ENCODE measurements at places on chromosomes 16 and 17.

- no peak for DNase-seq
Observed at GRCh38 chr17:156946-157345, 19.6 kb downstream of the SCGB1C2 start.

GRCh38 chr17:68184141-68184571, 63.7 kb upstream of the AMZ2 start:
- no peak for DNase-seq

DNA sequence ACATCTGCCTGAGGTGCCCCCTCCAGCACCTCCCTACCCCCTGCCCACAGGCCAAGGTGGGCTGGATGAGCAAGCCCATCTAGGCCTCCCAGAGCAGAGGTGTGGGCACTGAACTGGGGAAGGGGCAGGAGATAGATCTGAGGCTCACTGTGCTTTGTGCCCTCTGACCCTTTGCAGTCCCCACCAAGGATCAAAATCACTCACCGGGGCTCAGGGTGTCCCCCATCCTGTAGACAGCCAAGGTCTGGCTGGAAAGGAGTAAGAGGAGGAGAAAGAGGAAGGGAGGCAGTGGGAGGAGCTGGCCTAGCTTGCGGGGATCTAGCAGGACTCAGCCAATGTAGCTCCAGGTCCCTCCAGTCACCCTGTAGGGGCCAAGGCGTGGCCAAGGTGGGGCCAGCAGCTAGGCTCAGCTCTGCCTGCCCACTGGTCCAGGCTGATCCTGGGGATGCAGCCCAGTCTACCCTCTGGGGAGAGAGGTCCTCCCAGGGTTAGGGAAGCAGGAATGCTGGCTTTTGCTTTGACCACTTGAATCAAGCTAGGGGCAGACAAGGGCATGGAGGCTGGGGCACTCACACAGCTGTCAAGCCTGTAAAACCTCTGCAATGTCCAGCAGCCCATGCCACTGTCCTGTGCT, 1.8 kb downstream of the SLC12A4 start:
- no peak for DNase-seq

- no peak for DNase-seq
Observed at GRCh38 chr16:30470632-30470995, 1.9 kb upstream of the ITGAL start.

DNA sequence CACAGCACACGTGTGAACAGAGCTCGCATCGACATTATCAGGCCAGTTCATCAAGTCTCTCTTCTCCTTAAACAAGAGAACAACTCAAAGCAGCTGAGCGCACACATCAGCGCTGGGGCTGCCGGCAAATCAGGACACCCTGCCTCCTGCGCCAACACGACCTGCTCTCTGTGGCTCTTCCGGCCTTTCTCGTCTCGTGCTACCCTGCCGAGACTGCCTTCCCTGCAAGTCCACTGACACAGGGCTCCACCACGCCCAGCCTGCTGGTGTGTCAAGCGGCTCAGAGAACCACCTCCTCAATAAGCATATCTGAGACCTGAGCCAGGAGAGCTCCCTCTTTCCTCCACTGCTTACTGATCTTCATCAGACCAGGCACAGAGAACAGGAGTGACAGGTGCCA, 96.9 kb downstream of the ZNF778 start:
- DNase-seq: no peak

DNA sequence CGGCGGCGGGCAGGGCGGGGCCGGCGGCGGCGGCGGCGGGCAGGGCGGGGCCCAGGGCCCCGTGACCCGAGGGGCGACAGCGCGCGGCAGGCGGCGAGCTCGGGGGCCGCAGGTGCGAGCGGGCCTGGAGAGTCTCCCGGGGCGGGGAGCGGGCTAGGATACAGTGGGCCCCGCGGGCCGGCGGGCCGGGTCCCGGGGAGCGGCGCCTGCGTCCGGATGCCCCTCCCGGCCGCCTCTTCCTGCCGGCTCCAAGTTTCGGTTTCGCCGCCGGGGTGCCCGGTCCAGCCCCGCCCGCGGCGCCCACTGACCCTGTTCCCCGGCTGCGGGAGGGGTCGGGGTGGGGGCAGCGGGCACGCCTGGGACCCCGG, at the start of gene RNF213:
TSS of gene RNF213 (plus strand) at position 62 of the 368 bp plus-strand sequence. CDS start 2,830 bp downstream, outside the sequence.
- no peak for DNase-seq

- no peak for DNase-seq
Observed at GRCh38 chr16:69165584-69165983, 21.4 kb upstream of the SNTB2 start.

DNA sequence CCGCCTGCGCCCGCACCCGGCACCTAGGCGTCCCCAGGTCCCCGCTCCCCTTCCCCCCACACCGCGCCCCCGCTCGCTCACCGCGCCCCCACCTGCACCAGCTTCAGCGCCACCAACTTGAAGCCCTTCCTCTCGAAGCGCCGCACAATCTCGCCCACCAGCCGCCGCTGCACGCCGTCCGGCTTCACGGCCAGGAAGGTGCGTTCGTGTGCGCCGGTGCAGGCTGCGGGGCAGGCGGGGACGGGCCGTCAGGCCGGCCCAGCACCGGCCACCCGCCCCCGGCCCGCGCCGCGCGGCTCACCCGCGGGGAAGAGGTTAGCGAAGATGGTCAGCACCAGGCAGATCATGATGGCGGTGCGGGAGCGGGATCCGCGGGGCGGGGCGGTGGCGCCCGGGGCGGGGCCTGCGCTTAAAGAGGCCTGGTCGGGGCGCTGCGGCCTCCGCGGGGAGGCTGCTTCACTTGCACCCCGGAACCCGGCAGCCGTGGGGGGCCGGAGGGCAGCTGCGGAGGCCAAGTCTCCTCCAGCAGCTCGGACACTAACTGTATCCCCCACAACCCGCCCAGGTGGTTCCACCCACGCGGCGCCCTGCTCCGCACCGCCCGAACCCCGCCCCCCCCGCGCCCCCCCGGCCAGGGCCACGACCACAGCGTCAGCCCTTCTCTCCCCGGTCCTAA, at the start of gene NME3:
TSS of gene NME3 (minus strand) at position 356 of the 676 bp plus-strand sequence. CDS start at position 347, 9 bp downstream.
- no peak for DNase-seq
